ENCODE measurements at places on chromosomes 4 and X.

DNA sequence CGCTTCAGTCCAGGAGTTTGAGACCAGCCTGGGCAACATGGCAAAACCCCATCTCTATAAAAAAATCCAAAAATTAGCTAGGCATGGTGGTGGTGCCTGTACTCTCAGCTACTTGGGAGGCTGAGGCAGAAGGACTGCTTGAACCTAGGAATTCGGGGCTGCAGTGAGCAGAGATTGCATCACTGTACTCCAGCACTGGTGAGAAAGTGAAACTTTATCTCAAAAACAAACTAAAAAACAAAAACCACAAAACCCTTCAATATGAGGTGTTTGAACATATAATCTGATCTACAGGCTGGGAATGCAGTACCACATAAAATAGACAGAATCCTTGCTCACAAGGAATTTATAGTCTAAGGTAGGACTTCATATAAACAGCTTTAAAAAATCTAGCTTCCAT, 103.9 kb downstream of the PDS5A start:
- no peak for DNase-seq

GRCh38 chr4:162406637-162407365, 243.0 kb upstream of the FSTL5 start:
- no peak for DNase-seq

DNA sequence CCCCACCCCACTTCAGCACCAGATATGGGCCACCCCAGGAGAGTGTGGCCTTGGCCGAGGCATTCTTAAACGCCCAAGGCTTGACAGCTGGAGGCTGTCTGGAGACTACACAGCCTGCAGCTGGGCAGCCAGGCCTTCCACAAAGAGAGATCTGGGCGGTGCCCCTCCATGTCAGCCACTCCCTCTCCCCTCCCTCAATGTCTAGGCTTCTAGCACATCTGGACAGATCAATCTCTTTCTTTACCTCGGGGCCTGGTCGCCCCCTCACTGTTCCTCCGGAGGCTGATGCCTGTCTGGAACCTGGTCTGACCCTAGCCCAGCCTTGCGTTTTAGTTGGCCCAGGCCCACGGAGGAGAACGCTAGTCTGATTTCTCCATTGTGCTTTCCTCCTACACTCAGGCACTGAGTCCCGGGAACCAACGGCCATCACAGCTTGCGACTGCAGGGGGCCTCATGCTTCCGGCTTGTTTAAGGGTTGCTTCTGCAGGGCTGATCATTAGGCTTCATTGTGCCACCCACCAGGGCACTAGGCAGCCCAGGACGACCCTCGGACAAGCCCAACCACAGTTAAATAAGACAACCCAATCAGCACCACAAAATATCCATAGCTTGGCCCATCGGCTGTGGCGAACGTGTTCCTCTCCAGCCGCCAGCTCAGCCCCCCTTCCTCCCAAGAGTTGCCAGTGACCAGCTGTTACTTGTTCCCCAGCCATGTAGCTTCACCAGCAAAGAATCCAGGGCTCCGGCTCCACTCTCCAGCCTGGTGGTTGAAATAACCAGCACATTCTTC, 200.6 kb downstream of the BCOR start:
- no peak for DNase-seq

DNA sequence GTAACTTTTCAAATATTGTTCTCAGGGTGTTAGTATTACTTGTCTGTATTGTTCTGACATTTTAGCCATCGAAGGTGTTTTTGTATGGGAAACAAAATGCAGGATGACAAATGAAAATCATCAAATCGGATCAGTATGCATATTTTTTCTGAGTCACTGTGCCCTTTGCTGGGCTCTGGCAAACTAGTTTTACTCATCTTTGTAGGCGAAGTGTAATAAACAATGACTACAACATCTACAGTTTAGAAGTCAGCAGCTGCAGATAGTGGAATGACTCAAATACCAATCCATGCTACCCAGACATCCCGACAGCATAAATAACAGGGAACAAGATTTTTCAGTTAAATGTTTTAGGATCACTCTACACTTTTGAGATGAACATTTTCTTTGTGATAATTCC, 557.3 kb upstream of the TENM3 start:
- DNase-seq, result peak; percentile 35

DNA sequence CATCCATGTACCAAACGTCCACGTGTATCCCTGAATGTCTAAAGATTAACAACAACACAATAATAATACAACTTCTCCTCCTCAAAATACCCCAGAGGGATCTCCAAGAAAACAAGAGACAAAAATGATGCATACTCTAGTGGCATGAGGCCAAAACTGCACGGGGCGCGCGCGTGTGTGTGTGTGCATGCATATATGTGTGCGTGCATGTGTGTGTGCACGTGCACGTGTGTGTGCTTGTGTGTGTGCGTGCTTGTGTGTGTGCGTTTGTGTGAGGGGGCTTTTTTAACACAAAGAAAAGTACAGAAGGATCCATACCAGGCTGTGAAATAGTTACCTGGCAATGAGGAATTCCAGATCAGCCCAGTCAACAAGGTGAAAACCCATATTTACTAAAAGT, 48.5 kb downstream of the PRKX start:
- no peak for DNase-seq

DNA sequence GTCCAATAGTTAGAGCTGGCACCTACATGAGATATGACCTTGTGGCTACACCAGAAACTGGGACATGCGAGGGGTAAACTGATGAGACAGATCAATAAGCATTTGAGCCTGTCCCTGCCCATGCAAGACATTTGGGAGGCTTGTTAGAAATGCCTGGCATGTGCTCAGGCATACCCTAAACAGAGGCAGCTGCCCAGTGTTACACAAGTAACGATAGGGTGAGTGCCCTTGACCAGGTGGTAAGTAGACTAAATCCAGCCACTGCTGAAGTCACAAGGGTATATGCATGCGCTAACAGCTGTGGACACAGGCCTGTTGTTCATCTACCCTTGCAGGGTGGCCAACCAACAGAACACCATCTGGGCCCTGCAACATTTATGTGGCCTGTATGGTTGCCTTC, 56.1 kb upstream of the CCDC149 start:
- no peak for DNase-seq

Measured in Caki2 (cell line).